Naive thymus-derived CD4-positive, alpha-beta T cell (primary cell): ENCODE measurements at places on chromosomes 7 and 10. TPM values are rescaled to one million over a fixed set of nuclear protein-coding genes. Genes with fewer than 3 reads are reported as not detected.

Gene EGR2
- total RNA-seq: 0.60 TPM

Gene SYNPO2L
- not detected for total RNA-seq

Gene DNAH11
- total RNA-seq: 8.1 and 11.7 TPM in 2 replicates

Gene TAF5
- 6.4 TPM for total RNA-seq
